ENCODE measurements at places on chromosomes 16 and 17. TPM values are rescaled to one million over a fixed set of nuclear protein-coding genes. Genes with fewer than 3 reads are reported as not detected.

WSCD1 gene
- total RNA-seq, result 5.6 TPM

PMFBP1 gene
- total RNA-seq, result 0.81 TPM

DNA sequence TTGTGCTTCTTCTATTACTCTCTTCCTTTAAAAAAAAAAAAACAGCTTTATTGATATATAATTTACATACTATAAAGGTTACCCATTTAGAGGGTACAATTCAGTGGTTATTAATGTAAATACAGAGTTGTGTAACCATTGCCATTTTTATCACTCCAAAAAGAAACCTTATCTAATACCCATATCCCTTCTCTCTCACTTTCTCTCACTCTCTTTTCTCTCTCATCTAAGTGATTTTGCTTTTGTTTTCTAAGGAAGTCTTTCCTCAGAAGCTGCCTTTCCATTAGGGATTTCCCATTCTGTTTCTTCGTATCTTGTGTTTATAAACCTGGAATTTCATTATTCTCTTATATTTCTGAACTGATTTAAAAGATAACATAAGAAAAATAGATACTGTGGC lies 55.5 kb downstream of the NFAT5 start:
- no peak for ATAC-seq
- H3K27ac ChIP-seq, result peak overlapping the region; percentile 70
- H3K27me3 ChIP-seq, result no peaks in the 10 kb centered on the region
- H3K4me1 ChIP-seq, result peaks cover 16% of the 10 kb centered on the region

DNA sequence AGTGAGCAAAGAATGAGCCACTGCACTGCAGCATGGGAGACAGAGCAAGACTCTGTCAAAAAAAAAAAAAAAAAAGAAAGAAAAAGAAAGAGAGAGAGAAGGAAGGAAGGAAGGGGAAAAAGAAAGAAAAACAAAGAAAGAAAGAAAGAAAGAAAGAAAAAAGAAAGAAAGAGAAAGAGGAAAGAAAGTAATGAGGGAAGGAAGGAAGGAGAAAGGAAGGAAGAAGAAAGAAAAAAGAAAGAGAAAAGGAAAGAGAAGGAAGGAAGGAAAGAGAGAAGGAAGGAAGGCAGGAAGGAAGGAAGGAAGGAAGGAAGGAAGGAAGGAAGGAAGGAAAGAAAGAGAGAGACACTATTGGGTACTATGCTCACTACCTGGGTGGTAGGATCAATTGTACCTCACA lies 122.2 kb upstream of the ERCC4 start:
- peaks cover 5% of the 10 kb centered on the region for H3K4me1 ChIP-seq
- H3K36me3 ChIP-seq, result no peaks in the 10 kb centered on the region
- H3K4me3 ChIP-seq, result no peak overlapping the region
- H3K27ac ChIP-seq, result no peak overlapping the region

DNA sequence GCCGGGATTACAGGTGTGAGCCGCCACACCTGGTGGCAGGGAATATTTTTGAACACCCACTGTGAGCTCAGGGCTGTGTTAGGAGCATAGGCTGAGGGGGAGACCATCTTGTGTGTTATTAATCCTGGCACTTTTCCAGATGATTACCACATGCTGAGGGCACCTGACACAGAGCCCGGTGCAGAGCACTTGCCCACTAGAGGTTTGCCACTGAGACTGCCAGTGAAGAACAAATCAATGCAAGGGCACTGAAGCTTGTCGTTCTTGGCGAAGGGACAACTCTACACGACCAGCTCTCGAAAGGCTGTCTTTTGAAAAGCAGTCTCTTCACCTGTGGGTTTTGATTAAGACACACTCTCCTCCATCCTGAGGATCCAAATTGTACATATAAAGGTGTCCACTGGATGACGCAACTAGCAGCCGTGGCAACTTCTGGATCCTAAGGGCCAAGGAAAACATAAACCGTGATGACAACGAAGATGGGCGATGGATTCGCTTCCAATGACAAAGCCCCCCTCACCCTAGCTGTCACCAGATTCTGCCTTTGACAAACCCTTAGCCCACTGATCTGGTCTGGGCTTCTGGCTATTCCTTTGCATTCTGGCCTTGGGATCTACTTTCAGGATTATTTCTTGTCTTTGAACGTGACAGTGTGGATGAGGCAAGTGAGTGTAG lies 28.7 kb downstream of the WIPI1 start:
- no peak overlapping the region for H3K27ac ChIP-seq
- H3K4me3 ChIP-seq, result no peak overlapping the region
- no peaks in the 10 kb centered on the region for H3K27me3 ChIP-seq
- ATAC-seq, result no peak
- H3K4me1 ChIP-seq, result no peaks in the 10 kb centered on the region
- peaks cover 100% of the 10 kb centered on the region for H3K36me3 ChIP-seq

- no peaks in the 10 kb centered on the region for H3K4me1 ChIP-seq
- no peak for ATAC-seq
These were observed 126.0 kb downstream of the ABCA8 start for GRCh38 chr17:68829211-68829610.

DNA sequence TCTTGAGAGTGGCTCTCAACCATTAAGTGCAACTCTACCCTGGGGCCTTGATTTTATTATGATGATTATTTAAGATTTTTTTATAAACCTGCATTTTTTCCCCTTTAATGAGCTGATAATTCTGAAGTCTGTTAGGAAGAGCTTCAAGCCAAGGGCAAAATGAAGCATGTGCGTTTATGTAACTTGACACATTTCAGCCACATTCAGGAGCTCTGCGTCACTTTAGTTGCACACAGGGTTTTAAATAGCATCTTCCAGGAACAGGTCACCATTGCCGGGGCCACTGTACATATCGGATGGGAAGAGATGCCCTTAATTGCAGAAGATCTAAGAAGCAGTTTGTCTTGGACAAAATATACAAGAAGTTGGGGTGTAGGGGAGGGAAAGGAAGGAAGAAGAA lies 89.6 kb downstream of the BMERB1 start:
- H3K36me3 ChIP-seq, result no peaks in the 10 kb centered on the region
- H3K27ac ChIP-seq, result peak overlapping the region; percentile 82
- no peak for ATAC-seq
- H3K4me3 ChIP-seq, result no peak overlapping the region
- H3K4me1 ChIP-seq, result no peaks in the 10 kb centered on the region
- no peaks in the 10 kb centered on the region for H3K27me3 ChIP-seq

DNA sequence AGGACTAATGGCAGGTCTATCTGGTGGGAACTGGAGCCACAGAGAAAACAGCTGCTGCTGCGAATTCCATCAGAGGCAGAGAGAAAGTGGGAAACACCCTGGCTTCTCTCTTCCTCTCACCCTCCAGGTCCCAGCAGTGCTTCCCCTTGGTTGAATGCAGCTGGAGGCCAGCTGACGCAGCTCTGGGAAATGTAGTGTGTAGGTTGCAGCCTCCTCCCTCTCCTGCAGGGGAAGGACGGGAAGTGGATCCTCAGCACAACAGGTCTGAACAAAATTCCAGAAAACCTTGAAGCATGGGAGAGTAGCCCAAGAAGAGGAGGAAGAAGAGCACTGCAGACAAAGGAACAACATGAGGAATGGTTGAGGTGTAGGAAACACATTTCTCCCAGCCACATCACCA lies 67.8 kb upstream of the MMP2 start:
- no peaks in the 10 kb centered on the region for H3K36me3 ChIP-seq
- no peak overlapping the region for H3K27ac ChIP-seq
- H3K4me1 ChIP-seq, result no peaks in the 10 kb centered on the region
- peaks cover 6% of the 10 kb centered on the region for H3K27me3 ChIP-seq
- no peak for ATAC-seq

DNA sequence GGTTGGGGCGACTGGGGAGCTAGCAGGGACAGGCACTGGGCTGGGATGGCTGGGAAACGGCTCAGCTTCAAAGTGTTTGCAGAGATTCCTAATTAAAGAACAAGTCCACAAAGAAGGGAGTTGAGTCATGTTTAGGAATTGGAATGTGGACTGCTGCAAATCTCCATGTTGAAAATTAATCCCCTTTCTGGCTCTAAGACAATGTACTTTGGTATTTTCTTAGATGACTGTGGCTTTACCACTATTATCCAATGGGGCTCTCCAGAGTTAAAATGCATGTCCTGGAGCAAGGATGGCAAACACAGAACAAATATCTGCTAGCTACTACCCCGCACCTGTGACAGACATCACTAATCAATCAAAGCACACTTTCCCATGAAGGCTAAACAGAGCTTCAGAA lies 22.2 kb upstream of the WSCD1 start:
- H3K36me3 ChIP-seq, result no peaks in the 10 kb centered on the region
- H3K4me3 ChIP-seq, result no peak overlapping the region
- H3K27ac ChIP-seq, result no peak overlapping the region
- H3K4me1 ChIP-seq, result no peaks in the 10 kb centered on the region

- no peaks in the 10 kb centered on the region for H3K27me3 ChIP-seq
- H3K36me3 ChIP-seq, result no peaks in the 10 kb centered on the region
- H3K4me1 ChIP-seq, result peaks cover 32% of the 10 kb centered on the region
- ATAC-seq, result peak; percentile 95
- H3K27ac ChIP-seq, result peak within 1 kb of the TSS; percentile 84
- peak within 1 kb of the TSS; percentile 91 for H3K4me3 ChIP-seq
These were observed at the start of gene KSR1 for GRCh38 chr17:27455914-27456680. Gene KSR1, plus strand, starts transcription at chr17:27456448. Its CDS starts 196 bp downstream, at chr17:27456644.

- H3K36me3 ChIP-seq, result no peaks in the 10 kb centered on the region
- ATAC-seq, result no peak
- H3K4me3 ChIP-seq, result no peak overlapping the region
- H3K27me3 ChIP-seq, result no peaks in the 10 kb centered on the region
These were observed 233.1 kb upstream of the AXIN2 start for GRCh38 chr17:65794572-65794971.

CEP20 gene
- total RNA-seq, result 66.9 TPM

GRCh38 chr17:55770196-55770870 lies 19.5 kb downstream of the PCTP start:
- peak; percentile 79 for ATAC-seq
- peaks cover 4% of the 10 kb centered on the region for H3K4me1 ChIP-seq
- H3K27me3 ChIP-seq, result no peaks in the 10 kb centered on the region
- H3K27ac ChIP-seq, result no peak overlapping the region
- peaks cover 69% of the 10 kb centered on the region for H3K36me3 ChIP-seq
- H3K4me3 ChIP-seq, result no peak overlapping the region

ZFP3 gene
- total RNA-seq, result 6.8 TPM

- no peak overlapping the region for H3K4me3 ChIP-seq
- no peak overlapping the region for H3K27ac ChIP-seq
- H3K4me1 ChIP-seq, result no peaks in the 10 kb centered on the region
These were observed 251.4 kb upstream of the KIF2B start for GRCh38 chr17:53571342-53571741.

DNA sequence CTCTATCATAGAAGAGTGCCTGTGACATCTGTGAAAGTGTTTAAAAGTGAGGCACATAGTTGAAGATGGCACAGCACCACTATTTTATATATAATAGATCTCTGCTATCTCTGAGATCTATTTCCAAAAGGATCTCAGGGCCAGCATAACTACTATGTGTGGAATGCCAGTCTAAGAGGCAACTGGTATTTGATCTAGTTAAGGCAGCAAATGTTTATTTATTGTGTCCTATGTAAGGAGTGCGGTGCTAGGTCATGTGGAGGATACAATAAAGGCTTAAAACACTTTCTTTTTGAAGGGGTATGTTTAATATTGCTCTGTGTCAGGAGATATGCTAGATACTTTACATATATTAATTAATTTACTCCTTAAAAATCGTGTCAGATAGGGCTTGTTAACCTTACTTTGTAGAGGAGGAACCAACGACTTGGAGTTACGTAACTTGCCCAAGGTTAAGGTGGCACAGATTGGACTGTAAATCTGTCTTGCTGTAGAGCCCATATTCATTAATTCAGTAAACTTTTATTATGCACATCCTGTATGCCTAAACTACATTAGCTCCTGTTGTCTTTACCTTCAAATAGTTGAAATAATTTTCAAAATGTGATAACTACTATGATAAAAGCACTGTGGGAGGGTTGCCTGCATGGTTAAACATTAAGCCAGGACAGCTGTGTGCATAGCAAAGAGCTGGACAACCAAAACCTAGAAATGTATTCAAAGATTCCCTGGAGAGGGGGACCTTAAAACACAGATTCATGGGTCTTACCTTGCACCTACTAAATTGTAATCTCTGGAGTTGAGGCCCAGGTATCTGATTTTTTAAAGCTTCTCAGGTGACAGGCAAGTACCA lies 83.3 kb downstream of the NLK start:
- H3K4me3 ChIP-seq, result no peak overlapping the region
- H3K36me3 ChIP-seq, result peaks cover 24% of the 10 kb centered on the region
- H3K4me1 ChIP-seq, result no peaks in the 10 kb centered on the region
- no peak overlapping the region for H3K27ac ChIP-seq
- no peaks in the 10 kb centered on the region for H3K27me3 ChIP-seq
- ATAC-seq, result no peak

DNA sequence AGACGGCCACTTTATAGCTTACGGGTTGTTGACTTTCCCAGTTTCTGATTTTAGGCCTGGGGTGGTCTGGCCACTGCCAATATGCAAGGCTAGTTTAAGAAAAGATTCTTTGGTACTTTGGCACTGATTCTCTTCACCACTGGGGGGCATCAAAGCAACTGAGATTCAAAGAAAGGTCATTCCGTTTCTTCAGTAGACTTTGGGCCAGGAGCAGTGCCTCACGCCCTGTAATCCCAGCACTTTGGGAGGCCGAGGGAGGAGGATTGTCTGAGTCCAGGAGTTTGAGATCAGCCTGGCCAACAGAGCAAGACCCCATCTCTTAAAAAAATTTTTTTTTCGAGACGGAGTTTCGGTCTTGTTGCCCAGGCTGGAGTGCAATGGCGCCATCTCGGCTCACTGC lies 53.0 kb downstream of the RPA1 start:
- H3K36me3 ChIP-seq, result peaks cover 100% of the 10 kb centered on the region
- no peak overlapping the region for H3K4me3 ChIP-seq
- ATAC-seq, result no peak
- H3K4me1 ChIP-seq, result no peaks in the 10 kb centered on the region

ADAP2 gene
- 10.6 TPM for total RNA-seq
